ENCODE measurements at places on chromosomes 7 and 10.

DNA sequence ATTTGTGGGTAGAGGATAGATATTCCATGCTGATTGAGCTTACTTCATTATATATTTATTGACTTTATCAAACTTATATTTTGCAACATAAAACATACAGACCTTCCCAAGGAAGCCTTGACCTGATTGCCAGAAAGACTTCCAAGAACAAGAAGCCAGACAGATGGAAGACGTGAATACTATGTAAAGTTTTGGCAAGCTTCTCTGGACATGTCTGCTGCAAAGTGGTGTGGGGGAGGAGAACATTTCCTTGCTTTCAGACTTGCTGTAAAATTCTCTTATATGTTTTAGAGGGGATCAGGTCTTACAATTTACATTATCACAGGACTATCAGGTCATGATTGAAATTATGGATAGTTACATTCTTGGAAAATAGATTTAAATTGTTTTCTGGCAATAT is 23.4 kb downstream of the GPR158 start:
- DNase-seq, result no peak

GRCh38 chr7:15158141-15158810 is 255.7 kb upstream of the DGKB start:
- DNase-seq, result no peak

DNA sequence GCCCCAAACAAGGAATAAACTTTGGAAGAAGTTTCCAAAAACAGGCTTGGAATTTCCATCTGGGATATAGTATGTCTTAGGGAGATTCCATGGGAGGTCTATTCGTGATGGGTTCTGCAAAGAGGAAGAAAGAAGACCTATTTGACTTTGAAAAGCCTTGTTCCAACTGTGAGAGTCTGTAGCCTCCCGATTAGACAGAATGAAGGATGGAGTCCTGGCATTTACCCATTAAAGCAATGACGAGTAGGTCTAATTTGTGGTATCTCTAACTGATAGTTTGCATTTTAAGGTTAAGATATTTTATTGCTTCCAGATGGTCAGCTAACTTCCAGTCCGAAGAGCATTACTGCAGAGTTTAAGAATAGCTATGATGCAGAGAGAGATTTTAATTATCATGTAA is 19.5 kb upstream of the GALNT17 start:
- no peak for DNase-seq

DNA sequence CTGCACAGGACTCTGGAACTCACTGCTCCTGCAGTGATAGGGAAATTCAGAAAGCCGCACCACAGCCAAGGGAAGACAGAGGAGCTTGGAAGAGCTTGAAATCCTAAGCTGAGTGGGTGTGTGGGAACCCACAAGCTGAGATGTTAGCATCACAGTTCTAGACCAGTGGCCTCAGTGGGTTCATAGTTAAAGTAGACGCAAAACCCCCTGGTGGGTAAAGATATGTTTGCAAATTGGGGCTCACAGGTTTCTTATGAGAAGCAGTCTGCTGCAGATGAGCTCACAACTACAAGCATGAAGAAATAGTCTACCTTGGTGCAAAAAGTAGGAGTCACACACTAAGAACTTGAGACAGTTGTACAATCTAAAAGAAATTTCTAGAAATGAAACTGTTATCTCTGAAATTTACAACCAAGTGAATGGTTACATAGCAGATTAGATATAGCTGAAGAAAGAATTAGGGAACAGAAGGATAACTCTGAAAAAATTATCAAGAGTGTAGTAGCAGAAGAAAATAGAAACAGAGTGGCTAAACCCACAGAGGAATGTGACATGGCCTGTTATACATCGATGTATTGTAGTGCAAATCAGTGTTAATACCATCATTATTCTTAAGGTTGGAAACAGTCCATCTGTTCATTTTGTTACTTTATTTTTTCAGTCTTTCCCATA is 77.2 kb downstream of the DYNC2I1 start:
- no peak for DNase-seq

- DNase-seq, result no peak
These were observed 204.7 kb downstream of the EBF3 start for GRCh38 chr10:129759214-129760002.

DNA sequence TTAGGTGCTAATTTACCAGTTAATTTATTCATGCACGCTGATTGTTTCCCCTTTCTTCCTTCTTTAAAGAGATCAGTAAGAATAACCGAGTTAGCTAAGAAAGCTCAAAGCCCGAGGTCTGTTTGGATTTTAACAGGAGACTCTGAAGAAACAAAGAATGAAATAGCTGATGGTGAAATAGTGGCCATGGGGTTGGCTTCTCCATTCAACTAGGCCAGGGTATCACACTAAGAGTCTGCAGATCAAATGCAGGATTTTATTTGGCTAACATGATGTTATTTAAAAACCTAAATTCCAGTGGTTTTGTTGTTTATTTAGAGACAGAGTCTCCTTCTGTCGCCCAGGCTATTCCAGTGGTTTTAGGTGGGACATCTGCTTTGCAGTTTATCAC is 65.2 kb upstream of the SYPL1 start:
- DNase-seq, result no peak

GRCh38 chr7:123485187-123485586 is 49.2 kb downstream of the IQUB start:
- no peak for DNase-seq
